NK-92 treated with Interleukin-12 subunit alpha and Interleukin-12 subunit beta, amount 100 ng/mL, for 24 hours (cell line): ENCODE measurements at places on chromosomes 1 and 21.

GRCh38 chr1:40939320-40940059 is 40.0 kb upstream of the CTPS1 start:
- no peak for DNase-seq

- no peak for DNase-seq
These were observed 1057.3 kb downstream of the ADGRL2 start for GRCh38 chr1:82858031-82858430.

DNA sequence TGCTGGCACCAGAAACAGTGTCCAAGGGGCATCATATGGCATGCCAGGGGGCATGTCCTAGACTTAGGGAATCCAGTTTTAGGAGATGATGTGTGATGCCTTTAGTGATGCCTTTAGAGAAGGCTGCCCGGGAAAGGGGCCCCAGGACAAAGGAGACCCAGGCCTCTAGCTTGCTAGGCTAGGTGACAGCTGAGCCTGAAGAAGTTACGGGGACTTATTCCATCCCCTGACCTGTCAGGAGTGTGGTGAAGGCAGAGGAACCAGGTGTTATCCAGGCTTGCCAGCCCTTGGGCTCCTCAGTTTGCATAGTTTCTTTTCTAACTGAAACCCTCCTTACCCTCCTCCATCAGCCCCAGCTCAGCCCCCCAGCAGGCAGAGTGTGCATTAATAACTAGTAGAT is 269.7 kb upstream of the CSF3R start:
- no peak for DNase-seq

- no peak for DNase-seq
These were observed 638 bp upstream of the TUFT1 start for GRCh38 chr1:151539321-151540020.

GRCh38 chr1:240122639-240123613 is 31.2 kb downstream of the FMN2 start:
- DNase-seq, result no peak

DNA sequence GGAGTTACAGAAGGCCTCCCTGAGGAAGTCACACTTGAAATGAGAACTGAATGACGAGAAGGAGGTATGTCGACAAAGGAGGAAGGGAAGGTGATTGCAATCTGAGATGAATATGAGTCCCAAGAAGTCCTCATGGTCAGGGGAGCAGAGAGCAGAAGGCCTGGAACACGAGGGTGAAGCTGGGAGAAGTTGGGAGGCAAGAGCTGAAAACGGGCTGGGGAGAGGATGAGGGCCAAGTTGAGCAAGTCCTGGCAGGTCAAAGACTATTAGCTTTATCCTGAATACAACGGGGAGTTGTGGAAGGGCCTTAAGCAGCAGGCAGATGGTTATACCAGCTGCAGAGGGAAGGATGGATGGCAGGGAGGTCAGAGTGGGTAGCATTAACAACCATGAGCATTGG is 89.5 kb downstream of the KCNJ15 start:
- DNase-seq, result no peak

GRCh38 chr1:110874324-110875215 is 1.6 kb downstream of the CD53 start:
- DNase-seq, result peak; percentile 34

- DNase-seq, result no peak
These were observed 15.6 kb downstream of the TRAPPC10 start for GRCh38 chr21:44027607-44028286.

GRCh38 chr1:98049370-98050135 is 128.7 kb upstream of the DPYD start:
- no peak for DNase-seq

DNA sequence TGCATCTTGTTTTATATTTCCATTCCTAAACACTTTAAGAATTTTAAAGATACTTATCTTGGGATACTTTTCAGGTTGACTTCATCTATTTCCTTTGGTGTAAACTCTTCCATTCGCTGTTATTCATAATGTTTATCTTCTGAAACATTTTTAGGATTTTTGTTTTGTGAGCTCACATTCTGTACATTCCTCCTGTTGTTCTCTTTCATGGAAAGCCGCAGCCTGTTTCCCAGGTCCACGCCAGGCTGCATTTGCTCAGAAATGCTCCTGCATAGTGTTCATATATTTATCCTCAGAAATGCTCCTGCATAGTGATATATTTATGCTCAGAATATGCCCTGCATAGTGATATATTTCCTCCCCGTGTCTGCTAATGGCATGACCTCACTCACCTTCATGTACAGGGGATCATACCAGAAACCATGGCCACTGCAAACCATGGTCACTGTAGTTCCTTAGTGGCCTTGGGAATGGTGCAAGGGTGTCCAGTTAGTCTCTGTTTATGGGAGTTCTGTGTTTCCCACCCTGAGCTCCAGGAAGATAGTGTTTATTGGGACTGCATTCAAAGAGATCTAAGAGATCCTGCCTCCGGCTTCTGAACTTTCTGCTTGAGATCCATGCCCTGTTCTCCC is 153.9 kb upstream of the GREM2 start:
- DNase-seq, result no peak

DNA sequence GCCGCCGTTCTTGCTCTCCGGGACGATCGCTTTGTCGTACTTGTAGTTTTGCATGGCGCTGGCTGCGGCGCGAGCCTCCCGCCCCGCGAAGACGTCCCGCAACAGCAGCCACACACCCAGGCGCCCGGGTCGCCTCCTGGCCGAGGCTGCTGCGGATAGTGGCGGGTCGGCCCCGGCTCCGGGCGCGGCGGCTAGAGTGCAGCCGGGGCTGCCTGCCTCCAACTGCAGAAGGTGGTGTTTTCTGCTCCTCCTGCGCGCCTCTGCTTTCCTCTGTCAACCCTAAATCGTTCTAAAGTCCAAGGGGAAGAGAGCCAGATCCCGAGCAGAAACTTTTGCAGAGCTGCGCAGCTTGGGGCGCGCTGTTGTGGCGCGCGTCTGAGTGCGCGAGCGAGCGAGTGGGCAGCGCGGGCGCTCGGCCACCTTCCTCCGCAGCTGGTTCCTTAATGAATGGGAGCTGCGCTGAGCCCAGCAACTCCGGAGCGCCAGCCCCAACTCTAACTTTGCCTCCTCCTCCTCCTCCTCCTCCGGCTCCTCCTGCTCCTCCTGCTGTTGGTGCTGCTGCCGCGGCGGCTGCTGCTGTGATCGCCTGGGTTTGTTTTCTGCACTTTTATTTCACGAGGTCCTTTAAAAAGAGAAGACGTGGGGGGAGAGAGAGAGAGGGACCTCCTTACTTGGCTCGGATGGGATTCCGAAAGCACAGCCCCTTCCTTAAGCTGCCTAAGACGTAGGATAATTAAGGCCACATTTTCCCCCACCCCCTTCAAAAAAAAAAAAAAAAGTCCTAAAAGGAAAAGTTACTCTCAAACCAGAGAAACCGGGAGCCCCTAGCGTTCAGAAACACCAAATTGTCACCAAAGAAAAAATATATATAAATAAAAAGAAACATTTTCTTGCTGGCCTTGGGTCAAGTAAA is at the start of gene PLPP3:
PLPP3 (minus strand) TSS at position 601 of the 913 bp plus-strand sequence; CDS start at position 54, 547 bp downstream.
- DNase-seq, result no peak

- DNase-seq, result no peak
These were observed 19.0 kb upstream of the ZNF678 start for GRCh38 chr1:227544067-227545050.

GRCh38 chr21:9763807-9764206 is 757.6 kb upstream of the TPTE start:
- no peak for DNase-seq

- no peak for DNase-seq
These were observed 117.9 kb downstream of the LRIG2 start for GRCh38 chr1:113190930-113191329.

- DNase-seq, result peak; percentile 34
These were observed 3.2 kb upstream of the SAMD13 start for GRCh38 chr1:84298328-84298683.

- no peak for DNase-seq
These were observed 46.5 kb downstream of the LUZP1 start for GRCh38 chr1:23122023-23122748.

- DNase-seq, result no peak
These were observed 62.8 kb downstream of the SAMSN1 start for GRCh38 chr21:14483296-14483695.

- no peak for DNase-seq
These were observed 4.4 kb upstream of the IGSF3 start for GRCh38 chr1:116671912-116672311.

- no peak for DNase-seq
These were observed 33.4 kb downstream of the SLAMF6 start for GRCh38 chr1:160489513-160490261.

DNA sequence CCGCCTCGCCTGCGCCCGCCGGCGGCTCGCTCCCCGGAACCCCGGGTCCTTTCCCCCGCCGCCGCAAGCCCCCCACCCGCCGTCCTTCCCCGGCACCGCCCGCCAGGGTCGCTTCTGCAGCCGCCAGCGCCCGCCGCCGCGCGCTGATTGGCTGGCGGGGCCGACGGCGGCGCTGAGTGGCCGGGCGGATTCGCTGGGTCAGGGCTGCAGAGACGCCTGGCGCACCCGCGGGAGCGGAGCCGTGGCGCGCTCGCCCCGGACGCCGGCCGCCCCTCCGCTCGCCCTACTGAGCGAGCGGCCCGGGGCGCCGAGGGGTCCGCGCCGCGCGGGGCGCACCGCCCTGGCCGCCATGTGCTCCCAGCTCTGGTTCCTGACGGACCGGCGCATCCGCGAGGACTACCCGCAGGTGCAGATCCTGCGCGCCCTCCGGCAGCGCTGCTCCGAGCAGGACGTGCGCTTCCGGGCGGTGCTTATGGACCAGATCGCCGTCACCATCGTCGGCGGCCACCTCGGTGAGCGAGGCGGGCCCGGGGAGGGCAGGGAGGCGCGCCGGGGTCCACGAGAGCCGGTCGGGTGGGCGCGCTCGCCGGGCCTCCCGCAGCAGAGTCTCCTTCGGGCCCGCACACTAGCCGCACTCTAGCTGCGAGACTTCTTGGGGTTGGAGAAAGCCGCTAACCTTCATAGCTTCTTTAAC is at the start of gene RIMKLA:
RIMKLA (plus strand) TSS at position 207 of the 694 bp plus-strand sequence; CDS start at position 350, 143 bp downstream.
- DNase-seq, result no peak

GRCh38 chr1:44810101-44810761 is 1.9 kb downstream of the BTBD19 start:
- no peak for DNase-seq

DNA sequence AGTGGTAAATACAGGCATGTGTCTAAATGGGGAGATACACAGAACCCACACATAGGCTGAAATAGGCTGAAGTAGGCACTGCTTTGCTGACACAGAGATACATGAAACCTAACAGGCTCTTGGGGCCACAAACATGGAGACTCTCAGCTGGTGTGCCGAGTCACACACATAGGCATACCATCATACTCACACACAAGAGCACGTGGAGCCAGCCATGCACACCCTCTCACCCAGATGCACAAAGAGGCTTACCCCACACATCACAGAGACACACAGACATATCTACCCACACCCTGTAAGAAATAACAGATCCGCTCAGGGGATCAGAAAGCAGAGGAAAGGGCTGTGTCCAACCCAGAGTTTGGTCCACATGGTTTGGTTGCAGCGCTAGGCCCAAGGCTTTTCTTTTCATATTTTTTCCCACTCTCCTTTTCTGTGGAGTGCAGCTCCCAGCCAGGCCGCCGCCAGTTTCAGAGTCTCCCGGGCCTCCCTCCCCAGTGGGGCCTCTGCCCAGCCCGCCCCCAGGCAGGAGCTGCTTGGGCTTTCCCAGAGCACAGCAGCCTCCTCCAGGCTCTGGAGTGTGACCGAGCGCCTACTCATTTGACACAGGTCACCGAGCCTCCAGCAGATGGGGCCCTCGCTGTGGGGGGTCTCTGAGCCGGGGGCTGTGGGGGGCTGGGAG is 3.9 kb upstream of the POU3F1 start:
- no peak for DNase-seq

- no peak for DNase-seq
These were observed 156.9 kb downstream of the LRRC40 start for GRCh38 chr1:70048336-70049094.

DNA sequence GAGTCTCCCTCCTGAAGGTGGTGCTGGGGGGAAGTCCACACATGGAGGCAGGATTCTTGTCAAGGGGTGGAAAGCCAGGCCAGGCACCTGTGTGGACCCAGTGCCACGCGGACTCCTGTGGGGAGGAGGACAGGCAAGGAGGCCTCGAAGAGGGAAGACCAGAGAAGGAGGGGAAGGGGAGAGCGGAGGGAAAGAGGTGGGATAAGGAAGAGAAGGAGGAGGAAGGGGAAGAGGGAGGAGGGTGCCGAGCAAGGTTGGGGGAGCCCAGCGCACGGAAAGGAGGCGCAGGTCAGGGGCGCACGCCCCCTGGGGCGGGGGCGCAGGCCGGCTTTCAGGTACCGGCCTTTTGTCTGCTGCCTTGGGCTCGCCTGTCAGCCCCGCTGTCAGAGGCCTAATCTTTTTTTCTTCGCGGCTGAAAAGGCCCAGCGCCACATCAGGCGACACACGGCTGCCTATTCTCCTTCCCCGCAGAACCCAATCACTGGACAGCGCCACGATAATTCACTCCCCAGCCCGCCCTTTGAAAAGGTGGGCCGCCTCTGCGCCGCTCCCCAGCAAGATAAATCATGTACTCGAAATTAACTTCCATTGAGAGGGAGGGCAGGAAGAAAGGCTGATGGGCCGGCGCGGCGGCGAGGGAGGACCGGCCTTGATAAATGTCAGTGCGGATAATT is 42.5 kb downstream of the PRDM16 start:
- no peak for DNase-seq

GRCh38 chr1:191438979-191439378 is 719.3 kb upstream of the RGS18 start:
- no peak for DNase-seq

GRCh38 chr1:213423041-213423440 is 372.0 kb downstream of the RPS6KC1 start:
- no peak for DNase-seq

DNA sequence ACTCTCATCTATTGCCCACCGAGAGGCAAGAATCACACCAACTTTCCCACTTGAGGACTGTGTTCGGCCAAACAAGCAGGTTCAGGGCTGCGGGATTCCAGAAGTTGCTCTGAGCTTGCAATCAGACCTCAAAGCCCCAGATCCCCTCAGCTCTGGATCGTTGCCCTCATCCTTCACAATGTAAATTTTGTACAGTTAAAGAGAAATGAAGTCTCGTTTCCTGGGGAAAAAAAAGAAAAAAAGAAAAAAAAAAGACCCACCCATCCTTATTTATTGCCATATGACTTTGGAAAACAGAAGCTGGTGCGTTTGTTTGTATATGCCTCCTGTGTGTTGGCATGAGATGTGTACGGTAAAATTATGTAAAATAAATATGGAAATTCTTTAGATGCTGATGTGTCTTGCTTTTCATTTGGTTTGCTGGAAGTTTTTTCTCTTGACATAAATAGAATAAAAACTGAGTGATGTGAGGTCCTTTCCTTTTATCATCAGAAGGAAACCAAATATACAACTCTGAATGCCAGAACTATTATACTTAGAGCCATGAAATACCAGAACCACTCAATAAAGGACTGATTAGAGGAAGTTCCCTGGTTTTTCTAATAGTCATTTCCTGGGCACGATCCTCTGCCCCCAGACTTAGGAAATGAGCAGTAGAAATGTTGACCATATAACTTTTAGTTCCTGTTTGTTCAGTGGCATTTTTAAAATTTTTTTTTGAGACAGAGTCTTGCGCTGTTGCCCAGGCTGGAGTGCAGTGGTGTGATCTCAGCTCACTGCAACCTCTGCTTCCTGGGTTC is 48.7 kb downstream of the LHX4 start:
- no peak for DNase-seq
